GM23338 (cell line): ENCODE measurements at places on chromosomes 6 and 20. TPM values are rescaled to one million over a fixed set of nuclear protein-coding genes. Genes with fewer than 3 reads are reported as not detected.

PRELID3B gene
- 33.4 and 42.7 TPM in 2 replicates for polyA plus RNA-seq

NKAIN2 gene
- polyA plus RNA-seq: 0.39 TPM in 1 of 2 replicates, not detected in the other

XKR7 gene
- 0.61 and 0.64 TPM in 2 replicates for polyA plus RNA-seq

- DNase-seq: peak; percentile 85
- H3K27me3 ChIP-seq: no peaks in the 10 kb centered on the region
Measured at GRCh38 chr6:38640216-38640909, 634 bp upstream of the BTBD9 start.

DNA sequence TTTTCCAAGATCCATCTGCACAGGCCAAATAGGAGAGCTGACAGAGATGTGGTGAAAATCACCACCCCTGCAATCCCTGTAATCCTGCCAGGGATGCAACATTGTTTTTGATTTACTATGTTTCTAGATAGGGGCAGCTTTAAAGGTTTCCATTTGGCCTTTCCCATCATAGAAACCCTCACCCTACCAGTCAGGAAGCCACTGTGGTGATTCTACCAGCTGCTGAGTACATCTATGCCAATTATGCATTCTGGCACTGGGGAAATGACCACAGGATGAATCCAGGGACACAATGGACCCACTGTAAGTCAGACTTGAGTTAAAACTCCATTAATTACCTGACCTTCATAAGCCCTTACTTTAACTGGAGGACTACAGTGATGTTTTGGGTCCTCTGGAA, 130.4 kb downstream of the TNFRSF21 start:
- no peaks in the 10 kb centered on the region for H3K4me1 ChIP-seq
- H3K4me3 ChIP-seq: no peak overlapping the region
- H3K36me3 ChIP-seq: no peaks in the 10 kb centered on the region
- no peak for DNase-seq

GRCh38 chr6:24524805-24525204, 30.0 kb downstream of the ALDH5A1 start:
- H3K4me3 ChIP-seq: no peak overlapping the region
- H3K36me3 ChIP-seq: no peaks in the 10 kb centered on the region
- no peaks in the 10 kb centered on the region for H3K4me1 ChIP-seq
- H3K27me3 ChIP-seq: no peaks in the 10 kb centered on the region
- H3K27ac ChIP-seq: no peak overlapping the region

GRCh38 chr6:16136621-16137450, 8.0 kb downstream of the MYLIP start:
- DNase-seq: no peak
- peaks cover 16% of the 10 kb centered on the region; the same call in 1 of the 2 replicates for H3K36me3 ChIP-seq
- H3K27ac ChIP-seq: no peak overlapping the region
- no peak overlapping the region for H3K4me3 ChIP-seq
- peaks cover 47% of the 10 kb centered on the region for H3K4me1 ChIP-seq

DNA sequence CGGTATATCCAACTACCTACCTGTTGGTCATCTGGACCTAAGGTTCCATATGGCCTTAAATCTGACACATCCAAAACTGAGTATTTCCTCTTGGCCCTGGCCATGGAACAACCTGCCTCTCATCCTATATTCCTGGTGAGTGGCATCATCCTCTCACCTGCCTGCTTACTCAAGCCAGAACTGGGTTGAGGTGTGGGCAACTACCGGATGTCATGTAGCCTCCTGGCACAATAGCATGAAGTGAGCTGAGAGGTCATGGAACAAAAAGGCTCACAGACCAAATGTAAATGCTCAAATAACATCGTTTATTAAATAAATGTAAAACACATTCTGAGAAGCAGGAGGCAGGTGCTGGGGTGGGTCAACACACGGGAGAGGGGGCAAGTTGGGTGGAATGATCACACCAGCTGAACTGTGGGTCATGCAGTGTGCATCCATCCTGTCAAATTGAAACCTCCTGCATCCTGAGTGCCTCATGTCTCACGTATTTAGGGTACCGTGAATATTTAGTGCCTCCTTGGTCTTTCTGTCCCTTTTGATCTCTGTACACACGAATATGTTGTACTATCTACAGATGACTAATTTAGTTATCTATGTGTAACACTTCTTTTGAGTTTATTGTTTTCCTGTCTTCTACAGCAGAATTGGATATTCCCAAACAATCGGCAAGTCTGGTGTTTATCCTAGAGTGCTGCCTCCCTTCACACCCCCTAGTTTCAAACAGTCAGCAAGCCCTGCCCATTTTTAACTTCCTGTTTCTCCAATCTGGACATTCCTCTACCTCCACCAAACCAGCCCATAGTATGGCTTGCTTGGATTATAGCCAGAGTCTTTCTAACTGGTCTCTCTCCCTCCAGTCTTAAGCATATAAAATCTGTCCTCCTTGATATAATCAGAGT, 7.9 kb upstream of the POU5F1 start:
- DNase-seq: no peak
- H3K27me3 ChIP-seq: no peaks in the 10 kb centered on the region
- H3K27ac ChIP-seq: no peak overlapping the region
- no peak overlapping the region for H3K4me3 ChIP-seq
- H3K4me1 ChIP-seq: peaks cover 35% of the 10 kb centered on the region

DNA sequence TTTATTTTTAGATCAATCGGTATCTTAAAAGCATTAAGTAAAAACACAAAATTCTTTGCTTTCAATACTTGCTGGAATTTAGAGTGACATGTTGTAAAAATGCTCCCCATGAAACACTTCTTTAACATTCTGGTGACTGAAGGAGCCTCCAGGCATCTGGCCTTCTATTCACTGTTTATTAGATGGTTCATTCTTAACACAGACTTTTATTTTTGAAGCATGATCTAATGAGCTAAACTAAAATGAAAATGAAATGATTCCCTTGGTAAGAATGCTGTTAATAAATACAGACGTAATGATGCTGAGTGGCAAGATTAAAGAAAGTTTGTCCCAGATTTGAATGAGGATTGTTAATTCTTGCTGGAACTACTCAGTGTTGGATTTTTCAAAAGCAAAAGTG, 698.4 kb downstream of the TENT5A start:
- no peaks in the 10 kb centered on the region for H3K4me1 ChIP-seq
- H3K36me3 ChIP-seq: no peaks in the 10 kb centered on the region
- no peak overlapping the region for H3K27ac ChIP-seq
- no peak overlapping the region for H3K4me3 ChIP-seq

GRCh38 chr6:9583753-9584352, 831.0 kb downstream of the TFAP2A start:
- H3K27me3 ChIP-seq: no peaks in the 10 kb centered on the region
- no peak overlapping the region for H3K4me3 ChIP-seq
- H3K4me1 ChIP-seq: no peaks in the 10 kb centered on the region
- DNase-seq: no peak
- H3K36me3 ChIP-seq: no peaks in the 10 kb centered on the region

GRCh38 chr20:63394069-63394919, 33.1 kb upstream of the CHRNA4 start:
- H3K27me3 ChIP-seq: no peaks in the 10 kb centered on the region
- H3K4me1 ChIP-seq: peaks cover 17% of the 10 kb centered on the region
